ENCODE measurements at places on chromosomes 4 and X.

GRCh38 chrX:140933874-140934655 is 68.3 kb upstream of the SPANXB1 start:
- no peak for DNase-seq

DNA sequence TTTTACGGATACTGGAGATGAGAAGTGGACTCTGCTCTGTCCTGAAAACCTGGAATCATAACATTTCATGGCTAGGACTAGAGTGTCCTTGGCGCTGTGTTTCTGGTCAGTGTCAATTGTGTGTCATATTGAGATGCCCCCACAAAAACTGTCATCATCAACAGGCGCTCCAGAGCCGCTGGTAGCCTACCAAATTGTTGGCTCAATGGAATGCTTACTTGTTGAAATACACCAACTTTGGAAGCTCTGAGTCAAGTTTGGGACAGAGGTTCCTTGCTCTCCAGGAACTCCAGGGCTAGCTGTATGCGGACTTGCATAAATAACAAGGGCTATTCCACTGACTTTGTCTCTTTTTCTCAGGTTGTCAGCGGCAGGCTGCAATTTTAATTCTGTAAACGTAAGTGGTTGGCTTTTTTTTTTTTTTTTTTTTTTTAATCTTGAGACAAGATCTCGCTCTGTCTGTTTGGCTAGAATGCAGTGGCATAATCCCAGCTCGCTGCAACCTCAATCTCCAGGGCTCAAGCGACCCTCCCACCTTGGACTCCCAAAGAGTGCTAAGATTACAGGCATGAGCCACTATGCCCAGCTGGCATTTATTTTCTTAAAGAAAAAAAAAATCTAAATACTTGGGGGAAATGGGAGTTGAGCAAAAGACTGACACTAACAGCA is 871 bp upstream of the HPGD start:
- DNase-seq, result no peak

DNA sequence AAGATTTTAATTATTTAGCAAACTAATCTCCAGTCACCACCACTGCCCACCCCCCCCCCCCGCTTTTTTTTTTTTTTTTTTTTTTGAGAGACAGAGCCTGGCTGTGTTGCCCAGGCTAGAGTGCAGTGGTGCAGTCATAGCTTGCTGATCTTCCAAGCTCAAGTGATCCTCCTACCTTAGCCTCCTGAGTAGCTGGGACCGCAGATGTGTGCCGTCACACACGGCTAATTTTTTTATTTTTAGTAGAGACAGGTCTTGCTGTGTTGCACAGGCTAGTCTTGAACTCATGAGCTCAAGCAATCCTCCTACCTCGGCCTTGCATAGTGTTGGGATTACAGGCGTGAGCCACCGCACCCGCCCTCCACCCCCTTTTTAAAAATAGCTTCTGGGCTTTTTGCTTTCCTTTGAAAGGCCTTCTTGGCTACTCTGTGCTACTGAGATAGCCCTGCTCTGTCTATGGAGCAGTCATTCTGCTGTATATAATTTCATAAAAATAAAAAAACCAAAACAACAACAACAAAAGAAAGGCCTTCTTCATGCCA is 18.7 kb downstream of the TXLNG start:
- DNase-seq, result no peak

DNA sequence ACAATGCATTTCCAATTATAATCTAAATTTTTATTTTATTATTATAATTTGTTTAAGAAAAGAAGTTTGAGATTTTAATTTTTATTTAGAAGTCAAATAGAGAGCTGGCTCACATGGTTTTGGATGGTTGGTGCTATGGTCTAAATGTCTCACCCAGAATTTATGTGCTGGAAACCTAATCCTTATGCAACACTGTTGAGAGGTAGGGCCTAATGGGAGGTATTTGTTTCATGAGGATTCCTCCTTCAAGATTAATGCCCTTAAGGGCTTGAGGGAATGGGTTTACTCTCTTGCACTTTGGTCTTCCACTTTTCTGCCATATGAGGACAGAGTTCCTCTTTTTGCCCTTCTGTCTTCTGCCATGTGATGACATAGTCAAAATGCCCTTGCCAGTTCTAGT is 960.5 kb upstream of the IGFBP7 start:
- DNase-seq, result no peak

DNA sequence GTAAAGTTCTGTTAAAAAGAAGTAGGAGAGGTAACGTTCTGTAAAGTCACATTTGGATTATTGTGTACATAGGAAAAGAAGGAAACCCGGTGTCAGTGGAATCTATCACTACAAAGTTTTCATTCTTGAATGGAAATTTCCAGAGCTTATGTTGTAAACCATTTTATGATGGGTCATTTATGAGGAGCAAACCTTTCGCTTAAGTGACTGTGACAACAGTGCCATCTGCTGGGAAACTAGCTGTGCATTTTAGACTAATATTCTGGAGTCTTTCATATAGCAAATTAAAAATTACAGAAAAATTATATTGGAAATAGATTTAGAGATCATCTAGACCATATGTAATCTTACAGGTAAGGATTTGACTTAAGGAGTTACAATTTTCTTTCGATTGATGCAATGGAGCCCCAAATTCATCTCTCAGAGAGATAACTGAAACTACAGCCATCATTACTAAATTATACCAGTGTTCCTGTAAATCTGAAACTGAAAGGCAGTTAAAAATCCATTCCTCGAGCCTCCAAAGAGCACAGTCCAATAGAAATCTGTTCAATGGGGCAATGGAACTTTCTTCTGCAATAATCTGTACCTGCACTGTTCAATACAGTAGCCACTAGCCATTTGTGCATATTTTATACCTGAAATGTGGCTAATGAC is 26.9 kb downstream of the ASB9 start:
- peak; percentile 44 for DNase-seq

GRCh38 chr4:24209131-24209530 is 319.3 kb upstream of the PPARGC1A start:
- DNase-seq, result no peak

DNA sequence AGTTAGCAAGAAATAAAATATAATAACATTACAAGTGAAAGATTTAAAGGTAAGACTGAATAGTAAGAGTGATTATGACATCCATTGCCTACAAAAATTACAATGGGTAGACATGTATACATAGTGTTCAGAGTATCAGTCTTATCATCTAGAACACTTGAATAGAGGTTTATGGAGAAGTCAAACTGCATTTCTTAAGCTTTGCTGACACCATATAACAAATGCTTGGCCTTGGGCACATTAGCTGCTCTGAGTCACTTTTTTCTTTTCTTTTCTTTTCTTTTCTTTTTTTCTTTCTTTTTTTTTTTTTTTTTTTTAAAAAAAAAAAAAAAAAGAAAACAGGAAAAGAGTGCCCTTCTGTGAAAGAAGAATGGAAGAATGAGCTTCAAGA is 220.0 kb downstream of the SPCS3 start:
- DNase-seq, result no peak

DNA sequence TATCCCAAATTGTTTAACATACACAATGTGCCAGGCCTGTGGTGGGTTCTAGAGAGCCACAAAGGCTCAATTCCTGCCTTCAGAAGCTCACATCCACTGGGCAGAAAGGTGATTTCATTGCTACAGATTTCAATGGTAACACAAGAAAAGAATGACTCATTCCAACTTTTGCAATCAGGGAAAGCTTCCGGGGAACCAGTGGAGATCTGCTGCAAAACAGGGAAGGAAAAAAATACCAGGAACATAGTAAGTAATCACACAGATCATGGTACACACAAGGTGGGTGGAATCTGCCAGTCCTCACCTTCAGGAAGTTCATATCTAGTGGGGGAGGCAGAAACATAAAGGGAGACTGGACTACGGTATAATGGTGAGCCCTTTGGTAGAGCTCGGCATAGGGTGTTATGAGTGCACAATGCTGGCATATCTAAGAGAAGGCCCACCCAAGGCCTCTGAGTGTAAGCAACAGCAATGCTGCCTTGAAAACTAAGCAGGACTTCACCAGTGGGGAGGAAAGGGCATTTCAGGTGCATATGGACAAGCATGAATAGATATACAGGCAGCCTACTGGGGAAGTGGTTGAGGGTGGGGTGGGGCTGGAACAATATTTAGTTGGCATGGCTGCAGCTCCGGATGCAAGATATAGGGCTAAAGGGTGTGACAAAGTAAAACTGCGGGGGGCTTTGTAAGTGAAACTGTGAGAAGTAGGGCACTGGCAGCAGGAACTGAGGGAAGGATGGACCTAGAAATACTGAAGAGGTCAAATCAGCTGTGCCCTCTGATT is 24.2 kb downstream of the GPRIN3 start:
- DNase-seq, result no peak

DNA sequence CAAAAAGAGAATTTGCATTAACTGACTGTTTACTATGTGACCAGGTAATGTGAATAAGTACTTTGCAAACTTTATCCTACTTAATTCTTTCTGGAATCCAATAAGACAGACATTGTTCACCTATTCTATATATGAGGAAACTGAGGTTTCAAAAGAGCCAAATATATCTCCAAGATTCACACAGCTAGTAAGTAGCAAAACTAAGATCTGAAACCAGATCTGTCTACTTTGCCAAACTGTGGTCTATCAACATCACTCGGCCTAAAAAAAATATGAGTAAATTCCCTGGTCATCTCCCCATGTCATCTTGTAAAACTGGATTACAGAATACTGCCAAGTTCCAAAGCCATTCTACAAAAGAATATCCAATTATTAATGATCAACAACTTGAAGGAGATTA is 52.8 kb downstream of the ANAPC10 start:
- DNase-seq, result no peak

GRCh38 chr4:31692399-31692940 is 972.3 kb downstream of the PCDH7 start:
- no peak for DNase-seq

DNA sequence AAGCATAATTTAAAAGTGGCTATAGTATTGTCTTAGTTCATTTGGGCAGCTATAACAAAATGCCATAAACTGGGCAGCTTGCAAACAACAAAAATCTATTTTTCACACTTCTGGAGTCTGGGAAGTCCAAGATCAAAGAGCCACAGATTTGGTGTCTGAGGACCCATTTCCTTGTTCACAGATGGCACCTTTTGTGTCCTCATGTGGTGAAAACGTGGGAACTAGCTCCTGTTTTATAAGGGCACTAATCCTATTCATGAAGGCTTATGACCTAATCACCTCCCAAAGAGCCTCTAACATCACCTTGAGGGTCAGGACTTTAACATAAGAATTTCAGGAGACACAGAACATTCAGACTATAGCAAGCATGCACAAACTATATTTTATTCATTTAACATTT is 126.5 kb upstream of the WDFY3 start:
- peak; percentile 28 for DNase-seq

DNA sequence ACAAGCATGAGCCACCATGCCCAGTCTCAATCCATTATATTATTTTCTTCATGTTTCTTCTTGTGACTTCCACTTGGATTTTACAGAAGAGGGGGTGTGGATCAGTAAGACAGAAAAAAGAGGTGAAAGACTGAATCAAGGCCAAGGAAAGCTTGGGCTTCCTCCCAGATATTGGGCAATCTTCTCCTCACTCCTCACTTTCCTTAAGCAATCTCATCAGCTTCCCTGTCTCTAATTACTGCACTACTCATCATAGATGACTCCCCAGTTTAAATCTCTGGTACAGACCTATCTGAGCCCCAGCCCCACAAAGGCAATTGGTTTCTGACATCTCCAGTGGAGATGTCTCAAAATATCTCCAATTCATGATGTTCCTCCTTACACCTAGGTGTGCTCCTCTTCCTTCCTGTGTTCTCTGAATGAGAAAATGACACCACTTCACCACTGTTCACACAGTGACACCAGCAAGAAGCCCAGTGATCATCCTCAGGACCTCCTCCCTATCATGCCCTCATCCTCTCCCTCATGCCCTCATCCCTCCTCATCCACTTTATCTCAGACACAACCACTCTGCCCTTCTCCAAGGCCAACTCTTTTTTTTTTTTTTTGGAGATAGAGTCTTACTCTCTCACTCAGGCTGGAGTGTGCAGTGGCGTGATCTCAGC is 44.8 kb upstream of the HERC6 start:
- DNase-seq, result no peak

- no peak for DNase-seq
These were observed 83.7 kb downstream of the USP46 start for GRCh38 chr4:52575406-52575805.

DNA sequence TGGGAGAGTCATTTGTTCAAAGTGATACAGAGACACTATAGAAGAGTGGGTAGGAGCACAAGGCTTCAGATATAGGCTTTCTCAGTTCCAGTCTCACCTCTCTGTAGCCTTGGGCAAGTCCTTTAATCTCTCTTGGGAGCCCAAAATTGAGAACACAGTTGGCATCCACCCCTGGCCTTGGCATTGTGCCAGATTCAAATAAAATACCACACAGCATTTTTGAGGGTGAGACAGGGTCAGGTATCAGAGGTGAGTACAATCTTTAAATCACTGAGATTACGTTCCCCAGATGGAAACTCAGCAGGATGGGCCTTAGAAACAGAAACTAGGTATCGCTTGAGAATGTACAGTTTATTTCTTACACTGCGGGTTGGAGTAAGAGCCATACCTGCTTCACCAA is 25.2 kb upstream of the SMIM10L2A start:
- no peak for DNase-seq

DNA sequence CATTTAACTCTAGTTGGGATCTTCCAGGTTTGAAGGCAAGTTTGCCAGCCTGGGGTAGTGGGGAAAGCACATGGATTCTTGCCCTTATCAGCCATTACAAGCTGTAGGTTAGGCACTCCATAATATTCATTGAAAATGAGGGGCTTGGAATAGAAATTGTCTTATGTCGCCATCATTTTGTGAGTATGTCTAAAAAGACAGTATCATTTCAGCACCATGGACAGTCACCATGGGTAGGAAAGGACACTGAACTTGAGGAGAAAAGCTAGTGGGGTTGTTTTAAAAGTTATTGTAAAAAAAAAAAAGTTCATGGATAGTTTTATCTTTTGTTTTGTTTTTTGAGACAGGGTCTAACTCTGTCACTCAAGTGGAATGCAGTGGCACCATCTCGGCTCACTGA is 356.1 kb downstream of the HNRNPD start:
- no peak for DNase-seq

DNA sequence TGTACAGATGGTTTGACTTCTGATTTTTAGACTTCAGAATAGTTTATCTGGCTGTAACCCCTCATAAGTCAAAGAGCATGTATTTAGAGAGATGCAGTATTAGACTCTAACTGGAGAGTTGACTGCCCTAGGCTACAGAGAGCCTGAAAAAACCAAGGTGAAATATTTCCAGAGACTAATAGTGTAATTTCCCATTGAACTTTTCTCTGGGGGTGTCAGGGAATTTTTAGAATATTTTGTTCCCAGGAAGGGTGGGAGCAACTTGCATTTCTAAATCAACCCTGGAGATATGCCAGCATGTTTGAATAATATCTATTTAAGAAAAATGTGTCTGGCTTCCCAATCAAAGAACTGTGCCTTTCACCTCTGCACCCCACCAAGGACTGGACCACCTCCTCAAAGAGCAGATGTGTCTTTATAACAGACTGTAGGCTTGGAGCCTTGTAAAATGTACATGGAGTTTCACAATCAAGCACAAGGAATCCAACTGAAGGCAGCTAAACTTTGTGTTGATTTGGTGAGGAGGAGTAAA is 2.0 kb downstream of the ANXA3 start:
- no peak for DNase-seq

All from NCI-H2081 (cell line).